A549 treated with CpdA at 1 μM for 4 hours (cell line): ENCODE measurements at places on chromosomes 4 and X. TPM values are rescaled to one million over a fixed set of nuclear protein-coding genes. Genes with fewer than 3 reads are reported as not detected.

Gene PLP1
- total RNA-seq: not detected in 5 replicates

Gene SOWAHB
- 0.06 TPM in 1 of 5 replicates, not detected in the others for total RNA-seq

Gene GABRE
- 21.5 to 29.3 TPM (median 26.0 TPM) in 5 replicates for total RNA-seq

Gene ETDA
- total RNA-seq: not detected in 5 replicates

Gene IL21
- total RNA-seq: not detected in 5 replicates

Gene FGFR3
- 1.1 to 3.0 TPM (median 1.5 TPM) in 5 replicates for total RNA-seq

Gene EPHA5
- 0.22 to 0.56 TPM (median 0.41 TPM) in 5 replicates for total RNA-seq

Gene DCAF8L1
- not detected in 5 replicates for total RNA-seq

Gene GRIPAP1
- total RNA-seq: 22.2 to 24.2 TPM (median 23.0 TPM) in 5 replicates

Gene MAGEA10
- total RNA-seq: 0.02 TPM in 1 of 5 replicates, not detected in the others

Gene STOX2
- 2.1 to 3.5 TPM (median 2.5 TPM) in 5 replicates for total RNA-seq

Gene SPINK2
- total RNA-seq: not detected in 5 replicates

Gene HSFX4
- not detected in 5 replicates for total RNA-seq

Gene CLNK
- not detected in 5 replicates for total RNA-seq

Gene BST1
- 15.8 to 20.7 TPM (median 18.2 TPM) in 5 replicates for total RNA-seq

Gene CT55
- total RNA-seq: not detected in 5 replicates

Gene TBX22
- total RNA-seq: not detected in 5 replicates

Gene SLC16A2
- 25.0 to 31.5 TPM (median 25.2 TPM) in 5 replicates for total RNA-seq

Gene SLC6A8
- 10.2 to 13.2 TPM (median 11.1 TPM) in 5 replicates for total RNA-seq

Gene NOX1
- total RNA-seq: 0.03 to 0.17 TPM in 2 of 5 replicates, not detected in the others

Gene TMEM156
- total RNA-seq: 19.3 to 27.3 TPM (median 23.0 TPM) in 5 replicates

Gene FHDC1
- total RNA-seq: 0.25 to 0.37 TPM (median 0.33 TPM) in 5 replicates

Gene GSPT2
- 7.6 to 10.3 TPM (median 8.5 TPM) in 5 replicates for total RNA-seq

Gene ATOH1
- not detected in 5 replicates for total RNA-seq

Gene CENPVL1
- not detected in 5 replicates for total RNA-seq

Gene SPATA18
- total RNA-seq: 3.8 to 5.1 TPM (median 4.5 TPM) in 5 replicates

Gene F11
- not detected in 5 replicates for total RNA-seq

Gene GASK1B
- 0.27 to 0.52 TPM (median 0.44 TPM) in 5 replicates for total RNA-seq

Gene METAP1
- 48.1 to 59.8 TPM (median 53.9 TPM) in 5 replicates for total RNA-seq

Gene TCEAL7
- not detected in 5 replicates for total RNA-seq

Gene ENOX2
- 7.8 to 9.6 TPM (median 9.0 TPM) in 5 replicates for total RNA-seq

Gene AFF2
- total RNA-seq: not detected in 5 replicates

Gene NIPAL1
- total RNA-seq: 0.78 to 1.2 TPM (median 0.85 TPM) in 5 replicates

Gene TCEAL5
- total RNA-seq: not detected in 5 replicates

Gene TMEM47
- total RNA-seq: 0.51 to 0.96 TPM (median 0.75 TPM) in 5 replicates

Gene TMPRSS11F
- total RNA-seq: not detected in 5 replicates

Gene XKRX
- total RNA-seq: 0.16 to 0.30 TPM (median 0.26 TPM) in 5 replicates

Gene AFP
- 1.7 to 8.9 TPM (median 2.2 TPM) in 5 replicates for total RNA-seq

Gene IQSEC2
- 32.1 to 43.5 TPM (median 38.3 TPM) in 5 replicates for total RNA-seq
